ENCODE measurements at places on chromosomes 2 and 18.

GRCh38 chr2:124325667-124326440 is 300.8 kb downstream of the CNTNAP5 start:
- peak; percentile 8 for DNase-seq

- DNase-seq, result no peak
Observed at GRCh38 chr2:221097568-221097915, 474.6 kb downstream of the EPHA4 start.

DNA sequence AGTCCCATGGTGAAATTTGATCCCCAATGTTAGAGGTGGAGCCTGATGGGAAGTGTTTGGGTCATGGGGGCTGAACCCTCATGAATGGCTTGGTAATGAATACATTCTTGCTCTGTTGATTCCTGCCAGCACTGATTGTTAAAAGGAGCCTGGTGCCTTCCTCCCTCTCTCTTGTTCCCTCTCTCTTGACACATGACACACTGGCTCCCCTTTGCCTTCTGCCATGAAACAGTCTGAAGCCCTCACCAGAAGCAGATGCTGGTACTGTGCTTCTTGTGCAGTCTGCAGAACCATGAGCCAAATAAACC is 30.6 kb upstream of the EPC2 start:
- DNase-seq, result no peak

- no peak for DNase-seq
Observed at GRCh38 chr2:235640926-235641723, 147.3 kb downstream of the AGAP1 start.

GRCh38 chr18:21110713-21111345 is 784 bp downstream of the ROCK1 start:
- peak; percentile 40 for DNase-seq

DNA sequence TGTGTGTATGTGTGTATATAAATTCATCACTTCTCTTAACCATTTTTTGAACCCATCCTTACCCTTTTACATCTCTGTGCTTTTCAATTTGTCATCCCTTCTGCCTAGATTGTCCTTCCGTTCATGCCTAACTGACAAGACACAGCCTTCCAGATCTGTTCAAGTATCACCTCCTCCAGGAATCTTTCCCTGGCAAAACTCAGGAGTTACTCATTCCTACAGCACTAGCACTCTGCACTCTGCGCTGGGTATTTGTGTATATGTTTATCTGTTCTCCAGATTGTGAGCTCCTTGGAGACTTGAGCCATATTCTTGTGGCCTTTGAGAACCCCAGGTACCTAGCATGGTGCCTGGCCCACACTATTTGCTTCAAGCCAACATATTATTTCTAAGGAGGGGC is 26.8 kb upstream of the ASXL2 start:
- no peak for DNase-seq

- no peak for DNase-seq
Observed at GRCh38 chr2:42613281-42614064, 45.0 kb downstream of the MTA3 start.

DNA sequence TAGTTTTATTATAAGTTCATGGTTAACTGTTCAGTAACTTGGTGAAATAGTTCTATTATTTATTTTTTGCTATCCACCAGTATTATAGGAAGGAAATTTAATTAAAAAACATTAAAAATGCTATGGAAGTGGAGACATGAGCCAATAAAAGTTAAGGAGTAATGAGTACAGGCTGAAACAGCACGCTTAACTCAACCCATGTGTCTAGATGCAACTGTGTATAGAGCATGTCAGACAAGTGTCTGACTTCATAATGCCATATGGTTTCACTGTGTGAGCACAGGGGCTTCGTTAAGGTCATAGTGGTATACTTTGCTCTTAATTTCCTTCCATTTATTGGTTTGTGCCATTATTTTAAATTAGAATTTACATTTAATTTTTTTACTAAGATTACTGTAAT is 566.8 kb upstream of the NRP2 start:
- no peak for DNase-seq

- no peak for DNase-seq
Observed at GRCh38 chr2:15889442-15890123, 50.8 kb upstream of the MYCN start.

DNA sequence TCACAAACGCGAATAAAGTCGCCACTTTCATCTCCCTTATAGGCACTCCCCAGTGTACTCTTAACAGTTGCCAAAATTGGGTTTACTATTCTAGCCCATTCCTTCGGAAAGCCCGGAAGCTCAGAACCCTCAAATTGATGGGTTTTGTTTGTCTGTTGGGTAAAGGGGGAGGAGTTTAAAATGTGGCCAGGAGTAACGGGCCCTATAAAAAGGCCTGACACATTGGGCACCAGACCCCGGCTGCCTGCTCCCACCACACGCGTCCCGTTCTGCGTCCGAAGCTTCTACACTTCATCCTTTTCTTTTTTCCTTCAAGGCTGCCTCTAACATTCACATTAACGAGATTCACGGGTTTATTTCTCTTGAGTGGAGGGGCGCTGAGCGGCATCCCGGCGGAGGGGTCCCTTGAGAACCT is 837 bp downstream of the NHEJ1 start:
- no peak for DNase-seq

DNA sequence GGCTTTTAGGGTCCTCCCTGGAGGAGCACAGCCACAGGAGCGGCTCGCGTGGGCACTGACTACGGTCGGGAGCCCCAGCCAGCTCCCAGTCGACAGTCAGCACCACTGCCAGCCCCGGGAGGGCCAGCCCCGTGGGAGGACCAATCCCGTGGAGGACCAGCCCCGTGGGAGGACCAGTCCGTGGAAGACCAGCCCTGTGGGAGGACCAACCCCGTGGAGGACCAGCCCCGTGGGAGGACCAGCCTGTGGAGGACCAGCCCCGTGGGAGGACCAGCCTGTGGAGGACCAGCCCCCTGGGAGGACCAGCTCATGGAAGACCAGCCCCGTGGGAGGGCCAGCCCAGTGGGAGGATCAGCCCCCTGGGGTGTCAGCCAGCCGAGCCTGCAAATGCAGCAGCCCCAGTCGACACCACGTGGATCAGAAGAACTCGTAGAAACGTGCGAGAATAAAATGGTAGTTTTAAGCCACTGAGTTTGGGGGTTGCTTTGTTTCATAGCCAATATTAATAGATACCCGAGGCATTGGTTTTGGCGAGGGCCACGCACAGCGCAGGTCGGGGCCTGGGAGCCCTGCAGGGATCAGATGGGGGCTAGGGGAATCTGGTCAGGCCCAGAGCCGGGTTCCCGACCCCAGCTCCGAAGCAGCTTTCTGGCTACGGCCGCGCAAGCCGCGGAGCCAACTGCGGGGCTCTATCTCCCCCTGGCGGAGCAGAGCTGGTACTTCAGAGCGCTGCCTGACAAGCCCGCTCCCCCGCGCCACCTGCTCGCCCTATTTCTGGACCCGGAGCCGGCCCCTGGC is 73.0 kb downstream of the TEX51 start:
- peak; percentile 87 for DNase-seq

DNA sequence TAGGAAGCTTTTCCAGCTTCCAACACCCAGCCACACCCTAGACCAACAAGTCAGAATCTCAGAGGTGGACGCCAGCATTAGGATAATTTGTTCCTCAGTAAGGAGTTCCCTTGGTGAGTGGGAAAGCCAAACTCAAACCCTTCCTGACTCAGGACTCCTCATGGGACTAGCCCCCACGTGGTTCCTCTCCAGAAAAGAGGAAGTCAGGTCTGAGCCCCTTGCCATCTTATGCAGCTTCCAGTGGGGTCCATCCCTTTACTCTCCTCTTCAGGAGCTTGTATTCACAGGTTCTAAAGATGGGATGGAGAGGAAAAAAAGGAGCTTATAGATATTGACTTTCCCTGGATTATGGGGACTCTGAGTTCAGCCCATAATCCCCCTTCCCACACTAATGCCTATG is 14.8 kb upstream of the NOTO start:
- no peak for DNase-seq

- DNase-seq, result no peak
Observed at GRCh38 chr2:2512931-2513330, 181.9 kb upstream of the MYT1L start.

DNA sequence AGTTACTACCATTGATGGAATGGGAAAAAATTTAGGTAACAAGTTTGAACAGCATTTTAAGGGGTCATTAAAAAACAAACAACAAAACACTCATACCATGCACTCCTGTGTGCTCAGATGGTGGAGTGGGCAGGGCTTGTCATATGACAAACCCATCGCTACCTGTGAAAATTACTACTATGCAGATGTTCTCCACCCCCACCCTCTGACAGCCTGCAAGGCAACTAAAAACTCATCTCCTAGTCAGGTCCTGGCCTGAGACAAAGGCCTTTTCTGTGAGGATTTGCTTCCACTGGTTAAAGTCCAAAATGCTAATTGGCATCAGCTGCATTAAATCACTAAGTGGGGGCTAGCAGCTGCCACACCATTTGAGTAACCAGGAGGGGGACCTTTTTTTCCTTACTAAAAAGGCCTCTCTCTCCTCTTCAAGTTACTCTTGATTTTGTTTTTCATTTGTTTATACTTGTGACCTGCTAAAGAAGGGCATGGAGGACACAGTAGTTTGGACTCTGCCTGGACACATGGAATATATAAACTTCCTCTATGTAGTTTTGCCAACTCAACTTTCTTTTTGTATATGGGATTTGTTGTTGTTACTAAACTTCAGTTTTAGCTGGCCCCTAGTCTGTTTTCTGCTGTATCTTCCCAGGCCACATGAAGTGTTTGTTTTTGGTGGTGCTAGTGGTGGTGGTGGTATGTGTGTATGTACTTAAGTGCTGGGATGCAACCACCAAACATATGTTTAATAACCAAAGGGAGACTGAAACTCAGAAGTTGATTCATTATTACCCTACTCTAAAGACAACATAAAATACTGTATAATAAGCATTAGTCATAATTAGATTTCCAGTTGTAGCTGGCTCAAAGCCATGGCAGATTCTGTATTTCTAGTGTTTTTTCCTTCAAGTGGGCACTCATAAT is 121.3 kb downstream of the MAP4K4 start:
- DNase-seq, result no peak

DNA sequence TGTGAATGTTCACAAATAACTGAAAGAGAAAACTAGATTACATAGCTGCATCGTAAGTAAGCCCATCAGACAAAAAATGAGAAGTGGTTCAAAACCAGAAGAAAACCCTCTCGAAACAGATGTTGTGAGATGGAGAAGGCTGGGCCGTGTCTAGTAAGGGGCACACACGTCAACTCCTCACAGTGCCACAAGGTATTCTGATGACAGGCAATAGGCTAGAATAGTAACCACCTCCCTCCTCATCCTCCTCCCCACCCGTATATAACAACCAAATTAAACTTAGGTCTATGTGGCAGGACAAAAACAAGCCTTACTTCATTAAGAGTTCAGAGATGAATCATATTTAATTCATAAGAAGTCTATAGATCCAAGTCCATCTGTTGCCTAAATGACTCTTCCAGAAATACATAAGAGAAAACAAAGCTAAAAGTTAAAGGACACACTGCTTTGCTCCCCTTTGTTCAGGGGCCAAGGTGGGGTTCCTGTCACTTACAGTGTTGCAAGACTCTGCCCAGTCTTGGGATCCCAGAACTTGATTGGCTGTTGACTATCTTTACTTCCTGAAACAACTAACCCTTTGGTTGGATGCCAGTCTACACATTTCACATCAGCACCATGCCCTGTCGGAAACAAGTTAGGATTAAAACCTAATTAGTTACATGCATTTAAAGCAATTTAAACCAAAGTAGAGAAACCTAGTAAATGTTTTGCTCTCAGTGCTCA is 25.0 kb downstream of the SFT2D3 start:
- DNase-seq, result no peak

DNA sequence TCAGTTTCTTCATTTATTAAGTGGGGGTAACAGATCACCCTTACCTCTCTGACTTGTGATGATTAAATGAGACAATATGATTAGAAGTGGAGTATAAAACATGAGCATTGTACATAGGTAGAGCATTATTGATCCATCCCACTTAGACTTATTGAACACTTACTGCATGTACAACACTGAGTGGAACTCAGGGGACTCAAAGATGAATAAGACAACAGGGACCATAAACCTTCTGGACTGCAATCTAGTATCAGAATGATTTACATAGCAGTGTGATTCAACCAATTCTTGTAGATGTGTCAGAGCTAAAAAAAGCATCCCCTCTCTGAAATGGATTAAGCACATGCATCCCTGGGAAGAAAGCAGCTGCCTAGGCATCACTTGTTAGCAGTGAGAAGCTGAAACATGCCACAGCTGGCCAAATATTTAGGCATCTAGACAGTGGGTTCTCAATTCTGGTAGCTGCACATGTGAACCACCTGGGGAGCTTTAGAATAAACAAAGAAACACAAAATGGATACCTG is 111.5 kb downstream of the CYRIA start:
- DNase-seq, result no peak

GRCh38 chr2:1801541-1801940 is 57.2 kb upstream of the PXDN start:
- DNase-seq, result no peak

DNA sequence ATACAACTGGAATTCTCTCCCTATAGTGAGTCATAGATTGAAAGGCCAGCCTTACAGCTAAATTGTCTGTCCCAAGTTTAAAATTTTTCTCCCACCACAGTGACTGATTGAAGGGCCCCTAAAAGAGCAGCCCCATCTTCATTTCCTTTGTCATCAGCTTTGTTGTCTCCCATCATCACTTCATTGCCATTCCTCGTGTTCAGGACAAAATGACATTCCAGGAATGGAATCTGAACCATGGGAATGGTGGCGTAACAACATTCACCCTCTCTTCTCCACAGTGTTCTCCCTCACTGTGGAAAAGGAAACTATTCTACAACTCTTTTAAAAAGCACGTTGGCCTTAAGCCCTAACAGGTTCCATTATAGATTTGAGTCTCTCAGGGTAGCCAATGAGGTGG is 52.1 kb downstream of the PSTPIP2 start:
- DNase-seq, result no peak

- no peak for DNase-seq
Observed at GRCh38 chr2:135820003-135820618, 16.9 kb downstream of the LCT start.

- no peak for DNase-seq
Observed at GRCh38 chr2:53474914-53475313, 292.7 kb upstream of the CHAC2 start.

GRCh38 chr2:54038835-54039234 is 68.0 kb upstream of the PSME4 start:
- DNase-seq, result no peak

DNA sequence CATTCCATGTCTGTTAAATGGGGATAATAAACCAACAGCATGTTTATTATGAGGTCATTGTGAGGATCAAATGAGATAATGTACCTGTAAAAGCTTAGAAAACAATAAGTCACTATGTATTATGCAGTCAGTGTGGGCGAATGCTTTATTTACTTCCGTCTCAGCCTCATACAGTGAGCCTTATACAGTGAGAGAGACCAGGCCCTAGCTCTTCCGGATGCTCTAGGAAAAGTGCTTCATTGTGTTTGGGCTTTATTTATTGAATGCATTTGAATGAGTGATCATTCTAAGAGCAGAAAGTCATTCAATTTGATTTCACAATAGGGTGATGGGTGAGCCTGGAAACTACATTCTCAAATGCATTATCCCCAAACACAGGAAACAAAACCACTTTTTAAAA is 603.9 kb upstream of the FANCL start:
- DNase-seq, result no peak

DNA sequence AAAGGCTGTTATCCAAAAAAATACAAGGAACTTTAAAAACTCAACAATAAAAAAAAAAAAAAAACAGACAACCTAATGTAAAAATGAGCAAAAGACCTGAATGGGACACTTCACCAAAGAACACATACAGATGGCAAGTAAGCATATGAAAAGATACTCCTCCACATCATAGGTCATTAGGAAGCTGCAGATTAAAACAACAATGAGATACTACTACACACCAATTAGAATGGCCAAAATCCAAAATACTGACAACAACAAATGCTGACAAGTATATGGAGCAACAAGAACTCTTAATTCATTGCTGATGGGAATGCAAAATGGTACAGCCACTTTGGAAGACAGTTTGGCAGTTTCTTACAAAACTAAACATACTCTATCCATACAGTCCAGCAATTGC is 84.2 kb downstream of the DYNC1I2 start:
- DNase-seq, result no peak

All from HEK293T (cell line).